ENCODE measurements at places on chromosomes 12 and 14.

DNA sequence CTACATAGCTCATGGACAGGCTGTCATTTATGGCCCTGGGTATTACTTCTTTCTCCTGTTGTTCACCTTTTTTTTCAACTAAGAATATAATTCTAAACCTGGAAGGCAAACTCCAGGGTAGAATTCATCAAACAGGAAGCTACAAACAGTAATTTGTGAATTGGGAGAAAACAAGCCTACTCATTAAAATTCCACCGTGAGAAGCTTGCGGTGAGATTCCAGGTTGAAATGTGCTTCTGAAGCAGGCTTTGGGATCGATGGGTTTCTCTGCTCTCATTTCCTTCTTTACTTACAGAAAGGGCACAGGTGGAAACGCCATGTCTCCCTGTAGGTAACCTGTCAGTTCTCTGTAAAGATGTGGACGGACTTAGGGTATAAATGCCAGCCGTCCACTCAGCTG, 257.5 kb downstream of the TMEM132C start:
- no peak for DNase-seq

GRCh38 chr12:46808955-46809697, 16.7 kb downstream of the SLC38A4 start:
- DNase-seq: no peak

DNA sequence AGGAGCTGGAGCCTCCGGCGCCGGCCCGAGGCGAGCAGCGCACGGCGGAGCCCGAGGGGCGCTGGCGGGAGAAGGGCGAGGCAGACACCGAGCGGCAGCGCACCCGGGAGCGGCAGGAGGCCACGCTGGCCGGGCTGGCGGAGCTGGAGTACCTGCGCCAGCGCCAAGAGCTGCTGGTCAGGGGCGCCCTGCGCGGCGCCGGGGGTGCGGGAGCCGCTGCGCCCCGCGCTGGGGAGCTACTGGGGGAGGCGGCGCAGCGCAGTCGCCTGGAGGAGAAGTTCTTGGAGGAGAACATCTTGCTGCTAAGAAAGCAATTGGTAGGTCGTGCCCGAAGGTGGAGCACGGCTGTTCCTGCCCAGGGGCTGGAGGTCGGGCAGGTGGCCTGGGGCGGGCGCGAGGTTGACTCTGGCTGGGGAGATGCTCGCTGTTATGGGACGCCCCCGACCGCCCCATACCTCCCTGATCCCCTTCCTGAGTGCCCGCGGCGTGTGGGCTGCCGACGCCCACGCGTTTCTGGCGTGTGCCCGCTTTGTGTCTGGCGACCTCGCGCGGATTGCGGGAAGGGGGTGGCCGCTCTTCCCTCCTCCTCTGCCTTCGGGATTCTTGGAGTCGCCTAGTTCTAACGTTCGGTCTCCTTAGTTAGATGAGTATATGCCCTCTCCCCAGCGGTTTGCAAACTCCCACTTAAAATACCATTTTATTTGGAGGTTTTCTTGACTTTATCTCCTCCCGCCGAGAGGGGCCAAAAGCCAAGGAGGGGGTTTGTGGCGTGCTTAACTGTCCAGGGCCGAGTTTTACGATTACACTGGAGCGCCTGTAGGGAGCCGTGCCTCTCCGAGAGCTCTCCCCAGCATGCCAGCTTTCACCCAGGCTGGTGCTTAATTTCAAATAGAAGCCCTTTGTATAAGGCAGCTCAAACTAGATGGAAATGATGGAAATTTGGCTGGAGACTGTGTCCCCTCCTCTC, 752 bp downstream of the DACT1 start:
- DNase-seq: peak; percentile 65

DNA sequence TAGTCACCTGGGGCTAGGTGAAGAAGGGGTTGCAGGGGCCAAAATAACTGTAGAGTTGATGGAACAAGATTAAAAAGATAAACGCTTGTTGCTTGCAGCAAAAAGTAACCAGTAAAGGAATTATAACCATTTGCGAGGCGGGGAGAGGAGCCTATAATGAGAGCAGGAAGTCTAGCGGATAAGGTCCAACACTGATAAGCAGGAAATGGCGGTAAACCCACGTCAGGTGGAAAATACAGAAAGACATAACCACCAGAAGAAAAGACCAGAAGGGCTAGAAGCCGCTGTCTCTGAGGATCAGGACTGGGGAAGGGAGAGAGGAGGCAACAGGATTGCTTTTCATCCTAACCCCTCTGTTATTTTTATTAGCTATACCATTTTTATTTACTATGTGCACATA, 303.3 kb downstream of the DPF3 start:
- DNase-seq: no peak

- no peak for DNase-seq
Observed at GRCh38 chr14:95886366-95887056, 9.9 kb downstream of the TUNAR start.

DNA sequence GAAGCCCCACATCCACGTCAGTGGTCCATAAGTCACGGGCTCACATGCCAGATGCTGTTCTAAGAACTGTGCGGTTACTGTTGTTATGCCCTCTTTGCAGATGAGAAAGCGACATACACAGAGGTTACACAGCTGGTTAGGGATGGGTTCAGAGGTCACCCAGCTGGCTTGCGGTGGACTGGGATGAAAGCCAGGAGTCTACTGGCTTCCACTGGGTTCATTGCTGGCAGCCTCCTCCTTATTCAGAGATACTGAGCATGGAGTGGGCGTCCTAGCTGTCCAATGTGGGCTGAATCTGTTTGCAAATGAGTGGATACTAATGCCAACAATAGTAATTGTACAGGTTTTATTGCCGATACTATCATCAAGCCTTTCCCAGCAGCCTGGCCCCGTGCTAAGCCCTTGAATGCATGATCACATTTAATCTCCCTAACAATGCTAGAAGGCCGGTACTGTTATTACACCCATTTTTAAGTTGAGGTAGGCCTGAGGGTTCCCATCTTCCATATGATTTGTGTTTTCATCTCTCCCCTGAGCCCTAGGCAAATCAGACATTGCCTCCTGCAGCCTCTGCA, 129.1 kb downstream of the PLXNC1 start:
- DNase-seq: no peak

GRCh38 chr12:53423597-53423996, at the start of gene AMHR2:
Gene AMHR2, plus strand, starts transcription at chr12:53423855. Its CDS starts 80 bp downstream, at chr12:53423935.
- DNase-seq: no peak

GRCh38 chr14:104290058-104290667, 151.8 kb downstream of the KIF26A start:
- DNase-seq: no peak
